ENCODE measurements at places on chromosomes 3 and 15.

- DNase-seq, result no peak
Measured at GRCh38 chr3:74862476-74862875, 248.0 kb upstream of the CNTN3 start.

- DNase-seq, result no peak
Measured at GRCh38 chr15:56240390-56240789, 3.3 kb downstream of the RFX7 start.

- no peak for DNase-seq
Measured at GRCh38 chr15:34628577-34629152, 45.2 kb upstream of the GOLGA8B start.

GRCh38 chr15:56475351-56475750, 10.4 kb upstream of the MNS1 start:
- no peak for DNase-seq

- DNase-seq, result no peak
Measured at GRCh38 chr3:172786036-172786435, 35.5 kb downstream of the ECT2 start.

GRCh38 chr3:159472611-159473010, 516.0 kb upstream of the IL12A start:
- DNase-seq, result no peak

DNA sequence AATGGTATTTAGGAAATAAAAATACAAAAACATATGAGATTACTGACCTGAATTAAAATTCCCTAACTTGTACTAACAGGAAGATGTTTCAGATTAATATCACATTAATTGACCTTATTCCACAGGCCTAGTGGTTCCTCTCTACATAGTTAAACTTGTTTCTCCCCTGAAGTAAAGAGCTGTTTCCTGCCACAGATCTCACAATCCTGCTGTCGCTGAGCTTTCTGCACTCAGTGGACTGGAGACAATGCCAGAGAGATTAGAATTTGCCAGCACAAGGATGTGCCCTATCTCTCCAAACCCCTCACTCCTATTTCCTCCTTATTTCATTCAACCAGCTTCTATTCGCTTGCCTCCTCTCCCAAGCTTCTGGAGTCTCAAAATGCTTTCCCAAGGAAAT, 130.6 kb downstream of the CTNNB1 start:
- no peak for DNase-seq
